ENCODE measurements at places on chromosomes 6 and 20.

- no peak for DNase-seq
Observed at GRCh38 chr6:81750681-81751387, 1.6 kb downstream of the TENT5A start.

DNA sequence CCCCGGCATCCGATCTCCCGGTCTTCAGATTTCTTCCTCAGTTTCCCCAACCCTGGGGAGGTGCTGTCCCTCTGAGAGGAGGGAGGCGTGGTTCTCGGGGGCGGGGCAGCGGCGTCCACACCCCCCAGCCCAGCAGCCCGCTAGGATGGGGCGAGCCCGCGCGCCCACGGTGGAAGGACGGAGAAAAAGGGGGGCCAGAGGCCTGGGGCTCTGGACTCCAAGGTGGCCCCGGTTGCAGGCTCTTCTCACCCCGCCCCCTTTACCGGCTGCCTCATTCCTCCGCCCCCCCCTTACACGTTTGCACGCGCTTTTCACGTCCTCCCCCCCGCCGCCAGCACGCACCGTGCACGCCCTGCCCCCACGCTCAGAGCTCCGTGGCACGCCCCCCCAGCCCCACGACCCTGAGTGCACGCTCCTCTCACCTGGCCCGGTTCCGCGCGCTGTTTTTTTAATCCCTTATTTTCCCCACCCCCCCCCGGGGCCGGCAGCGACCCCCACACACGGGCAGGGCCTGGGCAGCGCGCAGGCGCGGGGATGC, 402 bp downstream of the ZBTB12 start:
- DNase-seq: no peak

- DNase-seq: no peak
Observed at GRCh38 chr20:64133951-64134407, 26.6 kb upstream of the NPBWR2 start.

GRCh38 chr6:133396984-133397348, 155.8 kb downstream of the EYA4 start:
- no peak for DNase-seq

DNA sequence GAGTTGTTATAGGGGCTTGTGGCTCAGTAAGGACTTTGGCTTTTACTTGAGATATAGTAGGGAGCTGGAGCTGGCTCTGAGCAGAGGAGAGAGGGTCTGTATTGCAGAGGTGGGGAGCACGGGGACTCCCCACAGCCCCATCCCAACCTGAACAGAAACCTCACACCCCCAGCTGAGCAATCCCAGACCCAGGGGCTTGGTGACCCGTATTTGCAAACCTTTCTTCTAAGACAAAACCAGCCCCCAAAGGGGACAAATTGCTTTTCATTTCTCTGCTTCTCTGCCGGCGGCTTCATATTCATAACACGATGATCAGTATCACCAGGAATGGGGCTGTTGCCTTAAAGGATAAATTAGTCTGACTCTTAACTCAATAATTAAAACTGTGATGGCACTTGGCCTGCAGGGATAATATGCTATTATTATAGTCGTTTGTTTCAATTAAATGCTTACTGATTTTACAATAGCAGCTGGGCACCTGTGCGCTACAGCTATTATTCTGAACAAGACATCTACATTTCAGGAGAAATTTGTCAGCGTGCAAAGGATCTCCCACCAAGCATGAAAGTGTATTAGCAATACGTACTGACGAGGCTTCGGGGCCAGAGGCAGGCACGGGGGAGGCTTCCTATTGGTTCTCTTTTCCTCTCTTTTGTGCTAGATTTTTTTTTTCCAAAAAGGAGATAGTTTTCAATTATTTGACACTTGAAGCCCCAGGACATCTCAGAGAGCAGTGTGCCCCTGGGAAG, 118.1 kb downstream of the TOX2 start:
- no peak for DNase-seq

DNA sequence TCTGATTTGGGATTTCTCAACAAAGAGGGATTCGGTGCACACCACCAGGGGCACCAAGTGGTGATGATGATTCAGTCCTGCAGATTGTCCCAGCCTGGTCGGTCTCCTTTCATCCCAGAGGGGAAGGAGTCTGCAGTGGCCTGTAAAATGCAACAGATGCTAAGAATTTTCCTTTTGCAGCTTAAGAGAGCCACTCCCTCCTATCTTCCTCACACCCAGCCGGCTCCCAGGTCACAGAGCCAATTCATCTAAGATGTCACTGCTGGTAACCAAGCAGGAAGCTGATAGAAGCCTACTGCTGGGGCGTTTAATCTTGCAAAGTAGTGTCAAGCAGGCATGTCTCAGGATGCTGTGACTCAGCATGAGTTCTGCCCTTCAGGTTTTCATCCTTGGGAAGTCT, 203.8 kb upstream of the LRFN2 start:
- no peak for DNase-seq

GRCh38 chr6:40982917-40983316, 56.1 kb downstream of the UNC5CL start:
- DNase-seq: no peak

DNA sequence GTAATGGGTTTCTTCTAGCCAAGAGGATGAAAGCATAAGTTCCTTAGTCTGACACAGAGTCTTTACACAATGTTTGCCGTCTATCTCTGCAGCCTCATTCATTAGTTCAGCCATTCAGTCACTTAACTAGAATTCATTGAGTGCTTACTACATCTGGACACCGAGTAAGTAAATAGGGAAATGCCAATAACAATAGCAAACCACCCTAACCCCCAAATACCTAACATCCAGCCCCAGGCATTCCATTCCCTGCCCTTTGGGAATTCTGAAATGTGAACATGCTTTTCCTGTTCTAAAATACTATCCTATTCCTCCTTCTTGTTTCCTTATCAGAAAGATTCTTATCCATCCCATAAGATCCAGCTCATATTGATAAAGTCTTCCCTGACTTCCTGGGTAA, 277.6 kb upstream of the RNF217 start:
- DNase-seq: no peak
